CD4-positive, alpha-beta T cell treated with Interleukin-4 for 4 hours (primary cell): ENCODE measurements at places on chromosomes 1 and 21.

- DNase-seq, result no peak
Measured at GRCh38 chr1:235901461-235901860, 34.8 kb upstream of the LYST start.

DNA sequence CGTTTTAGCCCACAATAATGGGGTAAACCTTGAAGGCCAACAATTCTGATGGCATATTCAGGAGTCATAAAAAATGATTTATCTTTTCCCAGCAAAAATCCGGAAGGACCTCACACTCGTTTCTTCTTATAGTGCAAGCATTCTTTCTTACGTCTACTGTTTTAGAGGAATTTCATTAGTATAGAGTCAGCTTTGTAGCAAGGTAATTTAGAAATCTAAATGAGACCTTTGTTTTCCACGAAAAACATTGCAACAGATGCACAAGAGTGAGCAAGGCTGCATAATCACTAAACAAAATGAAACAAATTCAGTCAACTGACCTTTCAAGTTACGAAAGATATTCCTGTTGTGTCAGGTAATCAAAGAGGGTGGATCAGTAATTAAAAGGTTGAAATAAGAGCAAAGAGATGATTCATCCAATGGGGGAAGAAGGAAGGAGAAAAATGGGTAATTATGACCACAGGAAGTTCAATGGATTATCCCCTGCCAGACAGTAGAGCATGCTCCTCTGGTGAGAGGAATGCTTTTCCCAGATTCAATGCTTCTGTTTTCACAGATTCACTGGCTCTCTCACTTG is 560 bp upstream of the CSDE1 start:
- no peak for DNase-seq

- DNase-seq, result no peak
Measured at GRCh38 chr1:8473891-8474300, 156.0 kb downstream of the SLC45A1 start.

- no peak for DNase-seq
Measured at GRCh38 chr1:34755961-34756360, 1.1 kb downstream of the GJB5 start.

- DNase-seq, result no peak
Measured at GRCh38 chr21:38787461-38788274, 18.1 kb upstream of the ETS2 start.

DNA sequence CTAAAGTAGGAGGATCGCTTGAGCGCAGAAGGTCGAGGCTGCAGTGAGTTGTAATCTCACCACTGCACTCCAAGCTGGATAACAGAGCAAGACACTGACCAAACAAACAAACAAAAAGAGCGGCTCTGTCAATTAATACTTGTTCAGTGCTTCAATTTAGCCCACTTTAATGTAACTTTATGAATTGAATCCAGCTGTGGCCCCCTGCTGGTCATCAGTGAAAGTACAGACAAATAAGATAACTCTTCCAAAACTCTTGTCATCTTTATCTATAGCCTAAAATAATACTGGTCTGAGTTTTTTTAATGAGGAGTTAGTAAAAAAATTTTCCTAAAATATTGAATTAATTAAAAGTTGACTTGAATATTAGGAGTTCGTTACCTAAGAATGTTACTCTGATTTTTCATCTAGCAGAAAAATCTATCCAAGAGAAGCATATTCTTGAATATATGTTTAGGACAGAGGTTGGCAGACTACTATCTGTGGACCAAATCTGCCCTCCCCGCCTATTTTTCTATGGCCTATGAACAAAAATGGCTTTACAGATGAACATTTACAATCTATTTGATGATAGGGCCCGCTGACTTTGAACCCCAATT is 26.1 kb downstream of the ATP5PF start:
- DNase-seq, result peak; percentile 71

GRCh38 chr1:183622884-183623785 is 12.4 kb downstream of the ARPC5 start:
- DNase-seq, result peak; percentile 51

DNA sequence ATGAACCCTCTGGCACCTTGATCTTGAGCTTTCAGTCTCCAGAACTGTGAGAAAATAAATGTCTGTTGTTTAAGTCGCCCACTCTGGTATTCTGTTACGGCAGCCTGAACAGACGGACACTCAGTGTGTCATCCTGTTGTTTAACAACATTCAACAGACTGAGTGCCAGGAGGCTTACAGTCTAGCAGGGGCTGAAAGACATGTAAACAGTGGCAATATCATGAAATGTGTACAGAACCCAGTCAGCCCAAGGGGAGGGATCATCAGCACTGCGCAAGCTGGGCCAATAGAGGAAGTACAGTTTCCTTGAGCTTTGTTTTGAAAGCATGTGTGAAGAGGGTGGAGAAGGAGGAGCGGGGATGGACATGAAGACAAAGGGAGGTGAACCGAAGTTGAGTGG is 13.6 kb downstream of the DIP2A start:
- DNase-seq, result no peak

- no peak for DNase-seq
Measured at GRCh38 chr21:27649323-27649722, 682.4 kb upstream of the ADAMTS5 start.
